ENCODE measurements at places on chromosomes 16 and 17. TPM values are rescaled to one million over a fixed set of nuclear protein-coding genes. Genes with fewer than 3 reads are reported as not detected.

DNA sequence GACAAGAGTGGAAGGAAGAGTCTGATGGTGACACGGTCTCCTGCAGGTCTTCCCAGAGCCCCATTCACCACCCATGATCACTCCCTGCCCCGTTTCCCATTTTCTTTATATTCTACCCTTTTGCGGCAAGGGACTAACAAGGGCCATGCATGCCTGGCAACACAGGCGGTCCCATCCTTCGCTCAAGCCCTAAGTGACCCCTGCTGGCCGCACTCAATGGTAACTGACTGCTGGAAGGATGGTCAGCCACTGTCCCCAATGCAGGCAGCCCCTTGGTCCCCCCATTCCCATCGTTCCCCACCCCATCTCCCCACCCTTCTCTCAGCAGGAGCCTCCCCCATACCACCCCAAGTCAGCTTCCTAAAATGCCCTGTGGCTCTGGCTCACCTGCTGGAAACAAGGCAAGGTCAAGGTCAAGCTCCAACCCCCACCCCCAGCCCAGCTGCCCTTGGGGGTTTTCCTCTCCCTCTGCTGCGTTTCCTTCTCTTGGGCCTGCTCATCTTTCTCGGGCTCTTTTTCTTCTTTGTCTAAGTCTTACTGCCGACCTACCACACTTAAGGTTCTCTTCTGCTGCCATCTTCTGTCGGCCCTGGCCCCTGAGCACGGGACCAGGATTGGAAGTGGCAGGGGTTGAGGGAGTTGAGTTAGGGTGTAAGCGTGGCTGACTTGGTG lies 116.0 kb downstream of the RPTOR start:
- DNase-seq: no peak

GCGR gene
- not detected for total RNA-seq

GRCh38 chr17:48194097-48194550 lies 86.6 kb downstream of the SNX11 start:
- no peak for DNase-seq

RTN4RL1 gene
- total RNA-seq: 4.0 TPM

CRYBA1 gene
- total RNA-seq: not detected

PITPNM3 gene
- 0.36 TPM for total RNA-seq

DNASE1L2 gene
- total RNA-seq: 0.47 TPM

GRCh38 chr16:77833921-77834634 lies 45.7 kb downstream of the VAT1L start:
- no peak for DNase-seq

GRCh38 chr16:75566758-75567255 lies 628 bp downstream of the GABARAPL2 start:
- no peak for DNase-seq

NUDT16L1 gene
- 61.9 TPM for total RNA-seq

GRCh38 chr16:66508914-66509496 lies 40.9 kb downstream of the TK2 start:
- no peak for DNase-seq

TMEM88 gene
- 26.4 TPM for total RNA-seq

DNA sequence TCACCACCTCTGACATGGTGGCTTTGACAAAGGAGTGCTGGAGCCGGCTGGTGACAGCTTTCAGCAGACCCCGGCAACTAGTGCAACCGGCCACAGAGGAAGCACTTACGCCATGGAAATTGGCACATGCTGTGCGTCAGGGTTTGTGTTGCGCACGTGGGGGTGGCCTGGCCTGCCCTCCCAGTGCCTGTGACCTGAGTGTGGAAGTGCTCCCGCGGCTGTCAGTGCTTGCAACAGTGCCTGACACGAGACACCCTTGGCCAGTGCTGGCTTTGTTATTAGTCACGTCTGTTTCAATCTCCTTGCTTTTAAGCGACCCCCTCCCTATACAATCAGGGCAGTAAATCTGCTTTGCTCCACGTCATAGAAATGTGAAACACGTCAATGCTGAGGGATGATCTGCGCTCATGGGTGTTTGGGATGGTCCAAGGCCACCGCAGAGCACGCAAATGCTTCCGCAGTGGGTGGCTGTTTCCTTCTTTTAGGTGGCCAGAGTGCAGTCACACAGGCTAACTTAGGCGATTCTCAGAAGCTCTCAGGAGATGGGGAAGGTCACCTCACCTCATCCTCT lies 64.3 kb downstream of the PGS1 start:
- peak; percentile 64 for DNase-seq

DNA sequence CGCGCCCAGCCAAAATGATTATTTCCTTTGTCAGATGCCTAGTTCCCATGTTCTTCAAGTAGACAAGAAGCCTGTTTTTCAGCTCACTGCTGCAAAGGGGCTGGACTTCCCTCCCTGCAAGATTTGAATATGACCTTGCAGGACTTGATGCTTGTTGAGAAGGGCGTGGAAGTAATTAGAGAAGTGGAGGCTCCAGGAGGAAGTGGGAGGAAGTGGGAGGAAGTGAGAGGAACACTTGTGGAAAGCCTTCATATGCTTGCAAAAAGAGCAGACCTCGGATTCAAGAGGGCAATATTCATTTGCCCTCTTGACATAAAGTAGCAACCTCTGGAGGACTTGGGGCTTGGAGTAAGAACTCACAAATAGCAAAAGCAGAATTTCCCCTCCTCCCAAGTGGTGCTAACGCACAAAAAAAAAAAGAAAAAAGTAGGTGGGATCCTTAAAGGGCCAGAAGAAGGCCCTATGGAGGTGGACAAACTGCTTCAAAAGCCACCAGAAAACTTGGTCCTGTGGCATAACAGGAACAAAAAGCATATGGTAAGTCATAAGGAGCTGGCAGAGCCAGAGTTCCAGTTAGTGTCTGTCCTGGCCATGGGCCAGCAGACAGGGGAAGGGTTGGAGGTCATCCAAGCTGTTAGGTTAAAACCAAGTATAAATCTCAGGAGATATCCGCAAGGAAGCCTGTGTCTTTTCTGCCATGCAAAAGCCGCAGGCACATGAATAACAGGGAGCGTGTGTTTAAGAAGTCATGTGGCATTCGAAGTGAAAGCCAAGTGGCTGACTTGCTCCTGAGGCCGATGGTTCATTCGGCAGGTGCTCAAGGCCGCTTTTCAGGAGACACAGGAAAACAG lies 20.6 kb upstream of the PRKAR1A start:
- peak; percentile 40 for DNase-seq

DNA sequence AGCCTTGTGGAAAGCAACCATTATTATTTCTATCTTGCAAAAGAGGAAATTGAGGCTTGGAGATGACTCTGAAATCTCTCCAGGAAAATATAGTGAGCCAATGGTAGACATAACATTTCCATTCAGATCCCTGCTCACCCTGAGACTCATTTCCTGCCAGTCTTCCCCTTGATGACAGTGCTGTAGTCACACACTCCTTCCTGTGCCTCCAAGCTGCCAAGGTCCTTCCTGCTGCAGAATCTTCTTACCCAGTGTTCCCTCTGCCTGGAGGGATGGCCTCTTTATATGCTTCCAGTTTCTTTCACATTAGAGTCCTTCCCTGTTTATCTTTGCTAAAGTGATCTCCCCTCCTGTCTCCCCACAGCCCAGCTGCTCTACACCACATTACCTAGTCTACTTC lies 648.1 kb downstream of the TOX3 start:
- DNase-seq: no peak

SOST gene
- 0.14 TPM for total RNA-seq

CDH13 gene
- total RNA-seq: 161 TPM

GRCh38 chr17:35519439-35519838 lies 18.0 kb downstream of the SLFN12L start:
- DNase-seq: no peak

- DNase-seq: peak; percentile 38
Measured at GRCh38 chr17:65294181-65294719, 157.1 kb downstream of the RGS9 start.

TTLL6 gene
- total RNA-seq: not detected

CCL14 gene
- 8.8 TPM for total RNA-seq

PRDM7 gene
- not detected for total RNA-seq

- DNase-seq: no peak
Measured at GRCh38 chr17:80045703-80046102, 9.3 kb downstream of the CCDC40 start.

EPOP gene
- 0.33 TPM for total RNA-seq

TOB1 gene
- total RNA-seq: 101 TPM

DNA sequence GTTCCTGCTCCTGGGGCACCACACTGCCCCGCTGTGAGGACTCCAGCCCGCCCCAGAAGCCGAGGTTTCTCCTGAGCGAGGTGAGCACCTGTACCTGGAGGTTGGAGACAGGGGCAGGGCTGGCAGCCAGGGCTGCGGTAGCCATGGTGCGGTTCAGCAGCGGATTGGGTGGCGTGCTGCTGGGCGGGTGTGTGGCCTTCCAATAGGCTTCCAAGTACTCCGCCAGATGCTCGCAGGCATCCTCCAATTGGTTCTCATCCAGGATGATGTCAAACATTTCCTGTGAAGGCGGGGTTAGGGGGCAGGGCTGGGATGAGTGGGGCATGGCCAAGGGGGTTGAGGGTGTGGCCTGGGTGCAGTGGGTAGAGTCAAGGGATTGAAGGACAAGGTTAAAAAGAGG lies 11.3 kb upstream of the ARL5C start:
- no peak for DNase-seq
